ENCODE measurements at places on chromosomes 13 and 19.

GRCh38 chr13:102466610-102467190 lies 64.9 kb upstream of the FGF14 start:
- no peaks in the 10 kb centered on the region for H3K27me3 ChIP-seq
- no peak overlapping the region for H3K4me3 ChIP-seq
- no peaks in the 10 kb centered on the region for H3K4me1 ChIP-seq

DNA sequence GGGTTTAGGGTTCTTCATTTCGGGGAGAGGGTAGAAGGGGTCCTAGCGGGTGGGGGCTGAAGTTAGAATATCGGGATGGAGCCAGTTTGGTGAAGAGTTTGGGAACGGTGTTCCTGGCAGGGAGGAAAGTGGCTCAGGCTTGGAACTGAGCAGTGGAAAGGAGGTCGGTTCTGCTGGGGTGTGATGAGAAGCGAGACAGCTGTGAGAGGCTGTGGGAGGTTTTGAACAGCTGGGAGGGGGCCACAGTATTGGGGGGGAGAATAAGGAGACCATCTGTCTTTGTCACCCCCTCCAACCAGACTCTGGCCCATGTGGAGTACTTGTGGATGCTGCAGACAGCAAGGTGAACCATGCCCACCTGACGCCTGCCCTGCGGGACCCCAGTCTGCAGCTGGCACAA lies 1.0 kb upstream of the TM6SF2 start:
- peaks cover 29% of the 10 kb centered on the region for H3K36me3 ChIP-seq
- peaks cover 2% of the 10 kb centered on the region for H3K27me3 ChIP-seq
- no peak overlapping the region for H3K27ac ChIP-seq
- no peak for DNase-seq
- peak overlapping the region; percentile 69 for H3K4me3 ChIP-seq
- no peaks in the 10 kb centered on the region for H3K4me1 ChIP-seq

GRCh38 chr13:89684896-89685295 lies 1662.6 kb upstream of the MIR17HG start:
- H3K4me3 ChIP-seq, result no peak overlapping the region
- DNase-seq, result no peak
- no peaks in the 10 kb centered on the region for H3K36me3 ChIP-seq
- no peak overlapping the region for H3K27ac ChIP-seq
- no peaks in the 10 kb centered on the region for H3K27me3 ChIP-seq

- no peaks in the 10 kb centered on the region for H3K4me1 ChIP-seq
- H3K4me3 ChIP-seq, result no peak overlapping the region
- H3K27ac ChIP-seq, result no peak overlapping the region
- DNase-seq, result no peak
- no peaks in the 10 kb centered on the region for H3K36me3 ChIP-seq
These were observed 75.8 kb upstream of the MAB21L1 start for GRCh38 chr13:35552172-35552844.

GRCh38 chr13:25946321-25946720 lies 105.5 kb downstream of the SHISA2 start:
- H3K36me3 ChIP-seq, result peaks cover 6% of the 10 kb centered on the region
- no peak overlapping the region for H3K27ac ChIP-seq
- no peak for DNase-seq
- no peak overlapping the region for H3K4me3 ChIP-seq

- peak overlapping the region; percentile 38 for H3K4me3 ChIP-seq
- H3K36me3 ChIP-seq, result peaks cover 53% of the 10 kb centered on the region
- H3K27me3 ChIP-seq, result peaks cover 2% of the 10 kb centered on the region
- no peak overlapping the region for H3K27ac ChIP-seq
- no peaks in the 10 kb centered on the region for H3K4me1 ChIP-seq
These were observed 10.4 kb downstream of the XAB2 start for GRCh38 chr19:7618771-7619510.
